ENCODE measurements at places on chromosomes 1 and 21.
A peak's percentile ranks its signal among the peaks of the same experiment; 100 is the strongest.

DNA sequence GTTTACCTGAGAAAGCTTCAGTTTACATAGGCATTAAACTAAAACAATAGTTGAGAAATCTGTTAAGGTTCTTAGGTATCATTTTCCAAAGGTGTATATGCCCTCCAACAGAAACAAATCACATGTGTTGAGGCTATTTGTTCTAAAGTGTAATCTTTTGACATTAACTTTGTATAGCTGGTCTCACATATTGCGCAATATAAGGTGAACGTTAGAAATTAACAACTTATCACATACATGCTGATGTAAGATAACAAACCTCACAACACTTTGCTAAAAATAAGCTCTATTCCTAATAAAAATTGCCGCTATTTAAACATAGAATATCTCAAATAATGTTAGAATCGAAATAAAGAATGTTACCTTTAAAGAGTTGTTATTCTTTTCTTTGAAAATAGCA, 340.6 kb downstream of the SRGAP2C start:
- DNase-seq = no peak

- DNase-seq = no peak
Observed at GRCh38 chr21:36910581-36911307, 55.7 kb downstream of the HLCS start.

DNA sequence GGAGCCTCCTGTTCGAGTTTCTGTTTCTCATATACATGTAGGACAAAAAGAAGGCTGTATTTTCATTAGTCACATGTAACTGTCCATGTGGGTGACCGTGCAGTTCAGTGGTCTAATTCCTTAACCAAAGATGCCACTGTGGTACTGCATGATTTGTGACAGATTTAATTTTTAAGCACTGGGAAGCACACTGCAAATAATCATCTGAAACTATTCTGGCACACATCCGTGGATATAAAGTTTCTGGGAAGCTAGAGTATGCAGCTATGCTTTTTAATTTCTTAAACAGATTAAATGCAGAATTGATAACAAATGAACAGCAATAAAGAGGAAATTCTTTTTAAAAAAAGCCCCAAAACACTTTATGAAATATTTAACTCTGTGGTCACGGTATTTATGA, 254.8 kb downstream of the LMO4 start:
- DNase-seq = no peak

DNA sequence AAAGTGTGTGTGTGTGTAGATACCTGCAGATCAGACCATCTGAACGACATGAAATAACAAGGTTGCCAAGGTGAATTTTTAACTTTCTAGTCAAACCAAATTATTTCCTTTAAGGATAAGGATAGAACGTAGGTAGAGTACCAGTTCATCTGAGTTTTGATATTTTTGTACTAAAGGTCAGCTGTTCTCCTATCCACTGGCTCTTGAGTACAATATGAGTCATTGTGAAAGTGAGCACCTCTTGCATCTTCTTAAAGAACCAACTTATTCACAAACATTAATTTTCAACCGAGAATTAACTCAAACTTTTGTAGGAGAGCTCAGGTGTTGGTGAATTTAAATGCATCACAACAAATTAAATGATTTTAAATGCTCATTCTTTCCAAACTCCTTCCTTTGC, 71.5 kb downstream of the IFI44 start:
- no peak for DNase-seq

DNA sequence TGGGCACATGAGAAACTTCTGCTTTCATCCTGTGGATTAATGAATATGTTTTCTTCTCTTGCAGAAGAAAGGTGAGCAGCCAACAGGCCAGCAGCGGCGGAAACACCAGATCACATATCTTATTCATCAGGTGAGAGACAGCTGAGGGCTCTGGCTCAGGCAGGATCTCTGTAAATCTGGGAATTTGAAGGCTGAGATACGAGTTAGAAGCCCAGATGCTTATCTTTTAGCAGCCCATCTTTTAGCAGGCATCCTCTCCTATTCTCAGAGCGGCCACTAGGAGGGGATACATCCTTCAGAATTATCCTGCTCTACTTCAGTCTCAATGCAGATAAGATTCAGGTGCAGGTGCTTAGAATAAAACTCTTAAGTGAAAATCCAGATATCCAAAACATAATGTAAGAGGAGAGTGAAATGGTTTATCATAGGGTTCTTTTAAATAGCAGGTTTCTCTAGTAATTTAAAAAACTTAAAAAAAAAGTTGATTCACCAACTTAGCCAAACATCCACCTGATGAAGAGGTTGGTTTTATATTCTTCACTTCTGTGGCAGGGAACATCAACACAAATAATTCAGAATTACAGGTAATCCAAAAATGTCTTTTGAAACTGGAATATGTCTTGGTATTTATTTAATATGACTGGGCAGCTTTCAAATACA, 19.3 kb downstream of the SH2D2A start:
- no peak for DNase-seq

- DNase-seq = no peak
Observed at GRCh38 chr1:220291580-220291979, 19.3 kb upstream of the RAB3GAP2 start.

DNA sequence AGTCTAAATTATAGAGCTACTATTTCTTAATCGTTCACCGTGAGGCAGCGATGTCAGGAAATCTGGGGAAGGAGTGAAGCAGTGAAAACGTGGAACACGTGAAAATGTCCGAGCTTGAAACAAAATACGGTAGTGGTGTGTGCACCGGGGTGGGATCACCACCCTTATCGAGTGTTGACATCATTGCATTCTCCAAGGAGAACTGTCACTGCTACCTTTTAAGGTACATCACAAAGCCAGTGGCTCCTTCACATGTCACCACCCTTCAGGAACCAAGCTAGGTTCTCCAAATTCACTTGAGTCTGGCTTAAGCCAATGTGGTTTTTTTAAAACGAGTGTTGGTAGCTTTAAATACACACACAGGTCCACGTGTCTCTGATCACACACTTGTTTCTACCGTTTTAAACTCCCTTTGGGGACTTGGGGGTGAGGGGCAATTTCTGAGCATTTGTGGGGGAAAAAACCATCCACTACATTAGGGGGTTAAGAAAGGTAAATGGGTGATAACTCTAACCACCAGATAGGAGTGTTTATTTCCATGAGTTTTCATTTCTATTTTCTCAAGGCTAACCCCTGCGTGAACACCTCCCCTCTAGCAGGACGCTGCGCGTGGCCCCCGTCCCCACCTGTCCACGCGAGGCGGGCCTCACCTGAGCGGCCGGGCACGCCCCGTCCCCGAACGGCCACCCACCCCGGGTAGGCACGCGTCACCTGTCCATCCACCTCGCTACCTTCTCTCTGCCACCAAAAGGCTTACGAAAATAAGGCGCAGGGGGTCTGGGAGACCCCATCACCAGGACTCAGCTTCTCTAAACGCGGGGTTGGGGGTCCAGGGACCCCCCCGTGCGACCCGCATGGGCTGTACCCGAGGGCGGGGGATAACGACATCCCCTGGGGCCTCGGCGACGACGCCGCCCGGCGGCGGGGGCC, 978 bp downstream of the PRDM15 start:
- DNase-seq = peak; percentile 15

- DNase-seq = no peak
Observed at GRCh38 chr21:35257413-35257812, 208.3 kb upstream of the RUNX1 start.

DNA sequence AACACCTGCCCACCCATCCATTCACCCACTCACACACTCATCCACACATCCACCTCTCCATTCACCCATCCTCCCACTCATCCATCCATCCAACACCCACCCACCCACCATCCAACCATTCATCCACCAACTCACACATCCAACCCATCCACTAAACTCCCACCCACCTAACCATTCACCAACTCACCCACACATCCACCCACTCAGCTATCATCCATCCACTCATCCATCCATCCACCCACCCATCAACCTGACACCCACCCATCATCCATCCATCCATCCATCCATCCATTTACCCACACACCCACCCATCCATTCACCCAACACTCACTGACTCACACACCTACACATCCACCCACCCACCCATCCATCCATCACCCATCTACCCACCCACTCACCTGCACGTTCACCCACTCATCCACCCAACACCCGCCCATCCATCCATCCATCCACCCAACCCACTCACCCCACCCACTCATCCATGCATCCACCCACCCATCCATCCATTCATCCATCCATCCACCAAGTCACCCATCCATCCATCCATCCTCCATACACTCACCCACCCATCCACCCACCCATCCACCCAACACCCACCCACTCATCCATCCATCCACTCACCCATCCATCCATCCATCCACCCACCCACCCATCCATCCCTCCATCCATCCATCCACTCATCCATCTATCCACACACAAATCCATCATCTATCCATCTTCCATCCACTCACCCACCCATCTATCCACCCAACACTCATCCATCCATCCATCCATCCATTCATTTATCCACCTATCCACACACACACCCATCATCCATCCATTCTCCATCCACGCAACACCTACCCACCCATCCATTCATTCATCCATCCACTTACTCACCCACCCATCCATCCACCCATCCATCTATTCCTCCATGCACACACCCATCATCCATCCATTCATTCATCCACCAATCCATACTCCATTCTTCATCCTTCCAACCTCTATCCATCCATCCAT, 17.4 kb upstream of the PRDM16 start:
- DNase-seq = no peak

DNA sequence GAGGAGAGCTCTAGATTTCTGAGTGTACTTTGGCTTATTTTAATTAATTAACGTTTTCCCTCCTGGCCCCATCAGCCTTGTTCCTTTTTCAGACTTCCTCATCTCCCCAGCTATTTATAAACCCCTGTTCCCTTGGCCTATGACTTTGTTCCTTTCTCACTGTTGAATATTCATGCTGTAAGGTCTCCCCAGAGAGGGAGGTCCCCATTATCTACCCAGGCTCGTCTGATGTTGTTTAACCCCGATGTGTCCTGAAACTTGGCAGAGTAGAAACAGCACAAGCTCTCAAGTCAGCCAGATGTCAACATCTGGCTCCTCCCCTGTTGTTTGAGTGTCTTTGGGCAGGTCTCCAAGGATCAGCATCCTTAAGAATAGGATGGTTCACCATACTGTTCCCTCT, 153.6 kb downstream of the HIVEP3 start:
- DNase-seq = no peak

DNA sequence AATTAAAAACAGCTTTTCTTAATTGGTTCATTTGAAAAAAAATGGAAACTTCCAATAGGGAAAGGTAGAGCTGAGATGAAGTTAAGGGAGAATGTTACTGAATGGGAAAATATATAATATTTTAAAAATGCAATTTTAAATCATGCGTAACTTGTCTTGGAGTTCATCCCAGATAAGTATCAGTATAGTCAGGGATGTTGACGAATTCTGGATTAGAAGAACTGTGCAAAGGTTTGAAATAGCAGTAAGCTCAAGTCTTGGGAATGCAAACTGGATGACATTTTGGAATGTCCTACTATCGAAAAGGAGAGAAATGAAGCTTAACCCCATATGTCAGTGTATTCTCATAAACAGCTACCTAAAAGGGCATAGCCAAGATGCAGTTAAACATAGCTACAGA, 4.0 kb upstream of the ST6GALNAC3 start:
- no peak for DNase-seq

DNA sequence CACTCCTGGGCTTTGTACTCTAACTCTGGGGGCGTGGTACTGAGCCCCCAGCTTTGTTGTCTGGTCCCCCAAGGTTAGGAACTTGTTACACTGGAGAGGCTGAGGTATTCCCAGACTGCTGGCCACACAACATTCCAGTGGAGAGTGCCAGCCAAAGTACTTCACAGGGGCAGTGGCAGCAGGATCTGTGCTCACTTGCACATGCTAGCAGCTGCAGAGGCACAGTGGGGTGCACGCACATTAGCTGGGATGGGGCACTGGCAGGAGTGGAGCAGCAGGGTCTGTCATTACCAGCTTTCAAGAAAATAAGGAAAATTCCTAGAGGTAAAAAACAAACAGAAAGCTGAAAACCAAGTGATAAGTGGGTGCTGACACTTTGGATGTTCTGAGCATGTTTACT, 31.0 kb downstream of the ZNF691 start:
- no peak for DNase-seq

DNA sequence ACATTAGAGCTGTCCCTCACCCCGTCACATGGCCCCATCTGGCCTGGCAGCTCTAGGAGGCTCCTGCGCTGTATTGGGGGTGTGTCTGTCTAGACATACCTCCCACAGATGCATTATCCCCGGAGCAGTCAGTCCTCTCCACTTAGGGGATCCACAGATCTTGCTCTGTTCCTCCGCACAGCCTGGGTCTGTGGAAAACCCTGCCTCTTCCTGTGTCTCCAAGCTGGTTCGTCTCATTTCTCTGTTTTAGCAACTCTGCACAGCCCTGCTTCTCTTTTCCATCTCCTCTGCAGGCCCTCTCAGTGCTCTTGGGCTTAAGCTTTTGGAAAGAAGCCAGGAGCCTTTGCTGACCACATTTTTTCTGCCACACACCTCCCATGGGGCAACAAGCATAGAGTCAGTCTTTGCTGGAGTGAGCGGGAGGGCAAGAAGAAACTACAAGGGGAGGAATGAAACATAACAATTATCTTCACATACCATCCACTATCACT, 241.5 kb downstream of the FOXD2 start:
- no peak for DNase-seq

GRCh38 chr21:14241297-14241696, 25.3 kb downstream of the RBM11 start:
- DNase-seq = no peak

- DNase-seq = no peak
Observed at GRCh38 chr1:40593449-40594186, 62.2 kb downstream of the ZNF684 start.

- no peak for DNase-seq
Observed at GRCh38 chr1:171858696-171859095, 17.4 kb downstream of the DNM3 start.

- DNase-seq = no peak
Observed at GRCh38 chr1:149903836-149904491, 4.6 kb downstream of the BOLA1 start.

- DNase-seq = no peak
Observed at GRCh38 chr21:33839806-33840205, 75.8 kb downstream of the ATP5PO start.

DNA sequence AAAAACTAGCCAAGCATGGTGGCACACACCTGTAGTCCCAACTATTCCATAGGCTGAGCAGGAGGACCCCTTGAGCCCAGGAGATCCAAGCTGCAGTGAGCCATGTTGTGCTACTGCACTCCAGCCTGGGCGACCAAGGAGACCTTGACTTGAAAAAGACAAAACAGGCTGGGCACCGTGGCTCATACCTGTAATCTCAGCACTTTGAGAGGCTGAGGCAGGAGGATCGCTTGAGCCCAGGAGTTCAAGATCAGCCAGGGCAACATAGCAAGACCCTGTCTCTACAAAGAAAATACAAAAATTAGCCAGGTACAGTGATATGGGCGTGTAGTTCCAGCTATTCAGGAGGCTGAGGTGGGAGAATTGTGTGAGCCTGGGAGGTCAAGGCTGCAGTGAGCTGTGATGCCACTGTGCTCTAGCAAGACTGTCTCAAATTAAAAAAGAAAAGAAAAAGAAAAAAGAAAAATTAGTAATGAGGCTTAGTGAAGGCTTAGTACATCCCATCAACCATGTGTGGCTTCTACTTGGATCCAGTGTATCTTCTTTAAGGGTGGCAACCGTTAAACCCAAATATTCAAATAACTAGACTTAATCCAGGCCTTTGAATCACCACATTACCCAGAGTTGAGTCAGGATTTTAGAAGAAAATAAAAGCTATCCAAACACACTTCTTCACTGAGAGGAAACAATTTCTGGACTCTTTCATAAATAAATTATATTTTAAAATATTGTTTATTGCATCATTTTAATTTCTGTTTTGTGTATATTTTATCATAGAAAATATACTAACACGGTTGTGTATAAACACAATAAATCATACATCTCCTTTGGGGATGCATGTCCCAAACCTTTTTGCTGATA, 74.3 kb upstream of the RAB4A start:
- DNase-seq = no peak
